Kidney epithelial cell (primary cell): ENCODE measurements at places on chromosomes 1 and 21.

GRCh38 chr1:78079580-78079979 lies 33.8 kb downstream of the GIPC2 start:
- DNase-seq: no peak

DNA sequence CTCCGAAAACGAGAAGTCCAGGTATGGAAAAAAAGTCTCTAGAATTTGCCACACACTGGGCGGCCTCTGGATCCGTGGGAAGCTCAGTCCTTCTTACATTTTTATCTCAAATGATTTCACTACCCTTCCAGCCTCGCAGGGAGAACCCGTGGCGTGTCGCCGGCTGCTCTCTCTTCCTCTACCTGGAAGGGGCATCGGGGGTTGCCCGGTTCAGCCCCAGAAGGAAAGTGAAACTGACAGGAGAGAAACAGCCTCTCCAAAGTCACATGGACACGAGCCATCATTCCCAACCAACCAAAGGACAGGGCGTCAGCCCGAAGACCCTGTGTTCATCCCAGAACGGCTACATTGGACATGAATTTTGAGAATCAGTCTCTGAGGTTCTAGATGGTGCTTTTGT lies 182.5 kb downstream of the ADSS2 start:
- DNase-seq: no peak

GRCh38 chr1:199687321-199687720 lies 340.2 kb upstream of the NR5A2 start:
- no peak for DNase-seq

GRCh38 chr1:87464022-87464490 lies 135.4 kb downstream of the LMO4 start:
- no peak for DNase-seq

- peak; percentile 79 for DNase-seq
Measured at GRCh38 chr1:178530037-178530402, 17.1 kb downstream of the TEX35 start.

- no peak for DNase-seq
Measured at GRCh38 chr1:25527226-25527846, 16.1 kb upstream of the LDLRAP1 start.

DNA sequence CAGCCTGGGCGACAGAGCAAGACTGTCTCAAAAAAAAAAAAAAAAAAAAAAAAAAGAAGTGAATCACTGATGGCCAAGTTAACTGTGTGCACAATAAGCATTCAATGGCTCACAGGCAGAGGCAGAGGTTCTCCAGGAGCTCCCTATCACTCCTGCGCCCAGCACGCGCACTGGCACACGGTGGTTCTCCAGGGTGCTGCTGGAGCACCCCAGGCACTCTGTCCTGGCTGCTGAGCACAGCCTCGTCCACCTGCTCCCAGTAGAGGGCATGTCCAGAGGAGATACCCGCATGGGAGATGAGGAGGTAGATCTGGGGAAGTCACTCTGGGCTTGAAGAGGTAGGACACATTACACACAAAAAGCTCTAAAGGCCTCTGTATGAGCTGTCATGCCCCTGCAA lies 21.5 kb upstream of the NUP133 start:
- DNase-seq: no peak

GRCh38 chr1:22776035-22776613 lies 65.5 kb downstream of the EPHB2 start:
- no peak for DNase-seq

DNA sequence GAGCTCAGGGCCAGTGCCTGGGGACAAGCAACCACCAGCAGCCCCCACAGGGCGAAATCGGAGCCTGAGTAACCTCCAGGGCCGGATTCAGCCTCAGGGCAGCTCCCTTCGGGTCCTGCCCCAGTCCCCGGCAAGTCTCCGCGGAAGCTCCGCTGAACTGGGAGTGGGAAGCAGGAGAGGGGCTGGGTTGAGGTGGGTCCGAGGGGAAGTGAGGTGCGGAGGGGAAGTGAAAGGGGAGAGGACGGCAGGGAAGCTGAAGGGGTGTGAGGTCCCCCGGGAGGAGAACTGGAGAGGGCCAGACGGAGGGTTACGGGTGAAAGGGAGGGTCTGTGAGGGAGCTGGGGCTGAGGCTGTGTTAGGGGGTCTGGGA lies 560 bp downstream of the PADI2 start:
- no peak for DNase-seq

DNA sequence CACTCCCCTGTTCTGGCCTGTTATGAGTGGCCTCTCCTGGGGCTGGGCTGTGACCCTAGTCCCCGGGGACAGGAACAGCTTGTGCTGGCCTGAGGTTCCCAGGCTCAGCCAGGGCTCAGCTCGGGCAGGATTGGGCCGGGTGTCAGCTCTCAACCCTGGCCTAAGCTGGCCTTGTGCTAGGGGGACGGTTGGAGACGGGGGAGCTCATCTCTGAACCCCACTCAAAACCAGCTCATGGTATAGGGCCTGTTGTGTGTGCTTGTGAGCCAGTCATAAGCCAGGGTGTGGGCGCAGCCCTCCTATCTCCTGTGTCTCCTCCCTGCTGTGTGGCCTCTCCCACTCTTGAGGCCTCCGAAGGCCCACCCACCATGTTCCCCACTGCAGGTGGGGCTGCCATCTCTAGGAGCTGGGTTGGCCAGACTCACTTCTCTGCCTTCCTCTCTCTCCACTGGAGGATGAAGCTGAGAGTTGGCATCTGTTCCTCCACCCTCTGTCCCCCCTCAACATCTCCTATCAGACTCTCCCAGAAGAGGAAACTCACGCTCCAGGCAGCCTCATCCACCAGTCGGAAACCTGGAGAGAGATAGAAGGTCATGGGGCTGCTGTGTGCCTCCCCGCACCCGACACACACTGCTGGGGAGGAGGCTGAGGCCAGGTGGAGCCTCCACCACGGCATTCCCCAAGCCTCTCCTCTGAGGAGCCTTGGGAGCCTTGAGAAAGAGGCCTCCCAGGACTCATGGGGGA lies 1.4 kb downstream of the PEAR1 start:
- no peak for DNase-seq

DNA sequence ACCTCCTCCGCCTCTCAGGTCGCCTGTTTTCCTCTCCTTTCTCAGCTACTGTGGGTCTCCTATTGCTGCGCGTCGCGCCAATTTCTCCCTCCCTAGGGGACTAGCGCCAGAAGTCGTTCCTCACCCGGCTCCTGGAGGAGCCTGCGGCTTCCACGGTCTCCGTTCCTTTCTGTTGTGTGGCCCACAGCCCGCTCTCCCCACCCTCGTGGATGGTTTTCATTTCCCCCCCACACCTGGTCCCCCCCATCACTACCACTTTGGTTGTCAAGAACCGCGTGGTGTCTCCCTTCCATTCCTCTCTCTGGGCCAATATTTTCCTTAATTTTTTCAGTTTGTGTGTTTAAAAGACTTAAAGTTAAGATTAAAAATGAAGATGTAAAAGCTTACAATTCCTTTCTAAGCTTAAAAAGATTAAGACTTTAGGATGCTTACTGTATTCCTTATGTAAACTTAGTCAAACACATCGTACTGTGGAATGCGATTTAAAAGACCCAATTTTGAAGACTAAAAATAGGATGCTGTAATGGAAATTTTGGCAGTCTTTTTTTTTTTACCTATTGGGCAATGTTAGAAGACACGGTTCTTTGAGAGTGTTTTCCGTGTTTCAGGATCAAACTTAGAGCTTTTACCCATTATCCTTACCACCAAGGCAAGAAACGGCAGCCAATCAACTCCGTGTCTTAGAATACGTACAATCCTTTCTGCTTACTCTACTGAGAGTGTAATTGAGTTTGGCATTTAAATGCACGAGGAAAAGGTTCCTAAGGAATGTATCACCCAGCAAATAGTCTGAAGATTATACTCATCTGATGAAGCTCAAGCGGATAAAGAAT lies 773 bp downstream of the CNST start:
- peak; percentile 47 for DNase-seq

GRCh38 chr21:30340714-30341573 lies 3.5 kb upstream of the KRTAP27-1 start:
- DNase-seq: no peak

GRCh38 chr1:176542352-176542751 lies 79.4 kb downstream of the PAPPA2 start:
- DNase-seq: no peak

DNA sequence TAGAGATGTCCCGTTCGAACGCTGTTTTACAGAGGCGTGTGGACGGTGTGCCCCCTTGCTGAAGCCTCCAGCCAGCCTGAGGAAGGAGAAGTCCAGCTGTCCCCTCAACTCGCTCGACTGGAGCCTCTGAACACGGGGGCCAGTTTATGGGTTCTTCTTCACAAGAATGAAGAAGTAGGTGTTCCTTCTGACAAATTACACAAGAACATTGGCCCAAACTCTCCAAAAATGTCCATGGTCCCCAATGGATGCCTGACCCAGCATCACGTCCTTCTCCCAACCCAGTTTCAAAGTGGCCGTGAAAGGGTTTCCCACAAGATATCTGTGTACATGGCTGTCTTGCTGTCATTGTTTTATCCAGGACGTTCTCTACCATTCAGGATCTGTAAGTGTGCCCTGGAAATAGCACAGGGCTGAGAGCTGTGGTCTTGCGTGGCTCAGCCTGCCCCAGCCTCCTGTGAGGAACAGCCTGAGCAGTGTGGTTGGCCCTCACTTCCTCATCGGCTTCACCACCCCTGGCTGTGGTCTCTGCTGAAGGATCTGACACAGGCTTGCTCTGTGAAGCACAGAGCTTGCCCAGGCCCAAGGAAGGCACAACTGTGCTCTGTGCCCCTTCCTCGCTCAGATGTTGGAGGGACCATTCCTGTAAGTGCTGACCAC lies 1.0 kb upstream of the S100B start:
- no peak for DNase-seq
